Putamen (tissue), 1 donor: ENCODE measurements at places on chromosomes 12 and 14.

DNA sequence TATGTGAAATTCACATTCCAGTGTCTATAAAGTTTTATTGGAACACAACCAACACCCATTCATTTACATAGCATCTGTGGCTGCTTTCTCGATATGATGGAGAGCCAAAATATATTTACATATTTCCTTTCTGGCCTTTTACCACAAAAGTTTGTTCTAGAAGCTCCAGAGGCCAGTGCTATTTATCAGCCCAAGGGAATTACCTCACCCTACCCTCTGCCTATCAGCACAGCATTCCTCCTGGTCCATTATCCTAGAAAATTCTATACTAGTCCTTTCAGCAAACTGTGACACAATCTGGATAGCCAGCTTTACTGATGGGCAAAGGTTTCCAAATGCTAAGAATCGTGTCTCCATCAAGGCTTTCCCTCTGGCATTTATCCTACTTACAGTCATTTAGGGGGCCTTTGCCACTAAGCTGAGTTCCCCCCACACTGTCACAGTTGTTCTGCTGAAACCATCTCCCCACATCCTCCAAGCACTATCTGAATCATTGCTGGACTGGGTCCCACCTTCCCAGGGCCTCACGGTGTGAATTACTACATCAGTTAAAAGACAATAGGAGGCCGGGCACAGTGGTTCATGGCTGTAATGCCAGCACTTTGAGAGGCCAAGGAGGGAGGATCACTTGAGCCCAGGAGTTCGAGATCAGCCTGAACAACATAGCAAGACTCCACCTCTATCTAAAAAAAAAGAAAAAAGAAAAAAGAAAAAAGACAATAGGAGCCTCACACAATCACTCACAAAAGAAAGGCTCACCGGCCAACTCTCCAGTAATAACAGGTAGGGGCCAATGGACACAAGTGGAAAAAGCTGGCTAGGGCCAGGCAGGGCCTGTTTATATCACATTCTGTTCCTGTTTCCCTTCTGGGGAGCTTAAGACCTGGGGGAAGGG is 12.1 kb downstream of the SYNE3 start:
- no peak for DNase-seq

DNA sequence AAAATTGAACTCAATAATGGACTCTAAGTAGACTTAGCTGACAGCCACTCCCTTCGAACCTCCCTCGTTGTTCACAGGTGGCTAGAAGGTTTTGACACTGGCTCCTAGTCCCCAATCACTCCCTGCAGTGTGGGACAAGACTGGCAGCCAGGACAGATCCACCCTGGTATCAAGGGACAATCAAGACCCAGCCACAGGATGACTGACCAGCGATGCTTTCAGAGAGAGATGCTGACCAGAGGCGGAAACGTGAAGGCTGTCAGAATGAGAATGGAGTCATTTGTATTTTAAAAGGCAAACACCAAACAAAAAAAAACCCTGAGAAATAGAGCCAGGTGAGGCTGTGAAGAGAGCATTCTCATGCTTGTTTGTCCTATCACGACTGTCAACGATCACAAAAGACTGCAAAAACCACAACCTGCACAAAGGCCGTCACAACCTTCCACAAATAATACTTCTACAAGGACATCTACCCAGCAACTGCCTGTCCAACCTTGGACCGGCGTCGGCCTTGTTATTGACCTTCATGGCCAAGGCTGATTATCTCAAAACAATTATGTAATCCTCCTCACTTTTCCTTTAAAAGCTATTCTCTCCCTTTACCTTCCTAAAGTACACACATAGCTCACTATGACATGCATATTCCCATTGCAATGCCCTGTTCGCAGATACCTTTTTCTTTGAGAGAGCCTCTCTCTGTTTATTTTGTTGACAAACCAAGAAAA is 13.2 kb downstream of the EIF5 start:
- no peak for DNase-seq

DNA sequence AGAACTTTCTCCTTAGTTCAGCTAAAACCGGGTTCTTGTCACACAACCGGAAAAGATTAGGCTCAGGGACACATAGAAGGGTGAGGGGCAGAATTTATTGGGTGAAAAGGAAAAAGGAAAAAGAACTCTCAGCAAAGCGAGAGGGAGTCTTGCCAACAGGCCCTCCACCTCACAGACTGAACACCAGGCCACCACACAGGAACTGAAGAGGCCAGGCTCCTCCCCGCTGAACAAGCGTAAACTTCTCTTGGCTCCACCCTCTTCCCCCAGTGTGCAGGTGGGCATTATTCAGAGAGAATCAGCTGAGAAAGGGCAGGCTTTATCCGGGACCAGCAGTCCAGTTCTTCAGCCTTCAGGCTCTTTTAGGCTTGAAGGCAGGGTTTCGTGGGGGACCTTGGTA is 125.6 kb upstream of the FGD4 start:
- no peak for DNase-seq

DNA sequence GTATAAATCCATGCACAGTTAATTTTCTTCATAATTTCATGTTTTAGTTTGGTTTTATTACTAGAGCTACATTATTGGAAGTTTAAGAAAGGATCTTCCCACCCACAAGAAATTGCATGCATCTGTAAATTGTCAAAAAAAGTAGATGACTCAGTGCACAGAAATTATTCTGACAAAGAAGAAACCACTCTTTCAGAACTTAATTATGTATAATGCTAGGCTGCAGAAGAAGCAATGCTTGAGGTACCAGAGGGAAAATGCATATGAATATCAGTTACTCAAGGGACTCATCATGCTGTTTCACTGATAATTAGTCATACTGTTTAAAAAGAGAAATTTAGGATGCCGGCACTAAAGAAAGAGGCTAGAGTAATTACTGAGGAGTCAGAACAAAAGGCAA is 147.0 kb downstream of the SLC16A7 start:
- DNase-seq, result peak; percentile 56

- DNase-seq, result no peak
These were observed 2.6 kb downstream of the MLXIP start for GRCh38 chr12:122081083-122081696.

DNA sequence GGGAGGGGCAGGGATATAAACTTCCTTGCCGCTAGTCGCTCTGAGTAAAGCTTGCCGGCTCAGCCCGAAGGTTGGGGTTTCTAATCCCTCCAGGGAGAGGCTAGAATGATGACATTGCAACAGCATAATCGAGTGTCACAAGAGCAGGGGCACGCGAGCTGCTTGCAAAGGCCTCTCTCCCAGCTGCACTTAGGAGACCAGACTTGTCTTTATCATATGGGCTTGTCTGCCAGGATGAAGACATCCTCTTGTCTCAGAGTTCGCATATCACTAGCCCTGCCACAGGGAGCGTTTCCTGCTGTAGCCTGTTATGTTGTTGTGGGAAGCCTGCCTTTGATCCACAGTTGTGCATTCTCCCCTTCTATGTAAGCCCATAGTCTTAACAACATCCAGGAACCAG is 180.0 kb downstream of the ESR2 start:
- DNase-seq, result no peak

- peak; percentile 65 for DNase-seq
These were observed 843 bp upstream of the NUAK1 start for GRCh38 chr12:106139422-106140171.

DNA sequence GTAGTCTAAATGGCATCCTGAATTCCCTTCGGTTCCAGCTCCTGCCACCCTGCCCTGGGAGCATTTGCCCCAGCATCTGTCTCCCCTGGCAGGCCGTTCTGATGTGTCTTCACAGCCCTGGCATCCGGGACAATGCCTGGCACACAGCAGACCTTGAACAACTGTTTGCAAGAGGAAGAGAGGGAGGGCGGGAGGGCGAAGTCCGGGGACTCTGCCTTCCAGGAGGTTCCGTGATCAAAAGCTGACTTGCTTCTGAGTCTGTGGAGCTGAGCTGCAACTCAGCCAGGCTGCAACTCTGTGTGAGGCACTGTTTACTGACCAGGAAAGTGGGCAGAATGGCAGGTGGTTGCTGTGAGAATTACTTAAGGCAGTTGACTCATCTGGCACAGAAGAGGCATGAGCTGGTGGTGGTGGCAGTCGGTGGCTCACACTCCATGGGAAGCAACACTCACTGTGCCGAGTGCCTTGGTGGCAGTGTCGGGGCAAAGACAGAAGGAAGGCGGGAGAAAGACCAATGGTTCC is 61.1 kb upstream of the DLK1 start:
- DNase-seq, result no peak

DNA sequence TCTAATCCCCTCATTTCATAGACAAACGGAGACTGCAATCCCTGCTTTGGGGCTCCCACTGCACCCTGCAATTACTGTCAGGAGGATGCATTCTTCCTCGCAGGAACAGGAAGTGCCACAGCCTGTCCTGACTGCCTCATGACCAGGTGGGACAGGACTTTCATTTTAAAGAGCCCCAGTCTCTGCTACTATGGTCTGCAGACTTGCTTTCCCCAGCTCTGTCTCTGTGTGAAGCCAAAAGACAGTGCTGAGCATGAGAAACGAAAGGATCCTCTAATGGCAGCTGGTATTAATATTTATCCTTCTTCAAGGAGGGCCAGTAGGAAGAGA is 60.0 kb upstream of the PNMA1 start:
- DNase-seq, result no peak

- DNase-seq, result no peak
These were observed 4.5 kb upstream of the AKAP6 start for GRCh38 chr14:32324601-32325000.

GRCh38 chr14:60175255-60175902 is 10.2 kb upstream of the DHRS7 start:
- DNase-seq, result no peak

DNA sequence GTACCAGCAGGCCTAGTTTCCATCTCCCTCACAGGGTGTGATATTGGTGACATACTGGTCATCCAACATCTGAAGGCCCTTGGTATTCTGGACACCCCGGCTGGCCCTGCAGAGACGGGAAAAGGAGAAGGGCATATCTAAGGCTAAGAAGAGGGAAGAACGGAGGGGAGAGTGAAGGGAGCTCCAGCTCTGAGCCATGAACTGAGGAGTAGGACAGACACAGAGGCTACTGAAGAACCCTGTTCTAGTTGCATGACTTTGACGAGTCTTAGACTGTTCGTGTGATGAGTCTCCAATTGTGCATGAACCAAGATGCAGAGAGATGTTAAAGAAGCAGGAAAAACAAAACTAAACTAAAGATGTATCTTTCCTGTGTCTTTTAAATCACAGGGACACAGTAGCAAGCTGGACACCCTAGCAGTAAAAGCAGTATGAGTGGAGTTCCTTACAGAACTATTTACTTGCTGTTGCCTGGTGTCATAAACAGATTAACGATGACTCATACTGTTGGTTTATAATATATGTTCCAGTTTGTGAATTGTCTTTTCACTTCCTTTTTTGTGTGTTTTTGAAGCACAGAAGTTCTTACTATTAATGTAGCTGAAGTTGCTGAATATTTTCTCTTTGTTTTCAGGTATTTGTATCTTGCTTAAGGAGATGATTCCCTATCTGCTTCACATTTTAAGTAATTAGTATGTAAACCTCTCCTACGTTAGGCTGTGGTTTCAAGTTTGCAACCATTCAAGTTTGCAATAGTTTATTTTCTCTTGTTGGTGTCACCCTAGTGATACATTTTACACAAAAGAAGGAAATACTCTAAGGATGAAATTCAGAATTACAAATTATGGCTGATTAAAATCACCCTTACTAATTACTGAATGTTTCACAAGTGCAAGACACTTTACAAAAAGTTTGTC is 15.7 kb downstream of the FAR2 start:
- DNase-seq, result no peak

DNA sequence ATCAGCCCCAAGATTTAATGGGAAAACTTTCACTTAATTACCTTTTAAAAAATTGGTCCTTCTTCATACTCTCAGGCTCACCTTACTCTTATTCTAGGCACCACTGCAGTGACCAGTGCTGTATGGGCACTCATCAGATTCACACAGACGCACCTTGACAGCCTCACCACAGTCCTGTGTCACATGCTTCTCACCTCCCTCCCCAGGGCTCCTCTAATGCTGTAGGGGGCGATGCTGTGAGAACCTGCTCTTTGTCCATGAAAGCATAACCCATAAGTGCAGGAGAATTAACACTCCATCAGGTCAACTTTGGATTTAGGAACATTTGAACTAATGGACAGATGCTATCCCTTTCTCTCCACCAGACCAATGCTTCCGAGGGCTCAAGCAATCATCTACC is 13.9 kb upstream of the PPP4R3A start:
- DNase-seq, result no peak

- DNase-seq, result no peak
These were observed 436 bp downstream of the ASB2 start for GRCh38 chr14:93975791-93976476.

- no peak for DNase-seq
These were observed 9.4 kb downstream of the GCH1 start for GRCh38 chr14:54893151-54893760.

- DNase-seq, result no peak
These were observed 140.0 kb downstream of the NDUFA12 start for GRCh38 chr12:94863321-94864035.

GRCh38 chr12:95859344-95859816 is 628 bp downstream of the SNRPF start:
- DNase-seq, result peak; percentile 4

GRCh38 chr14:85599939-85600338 is 70.0 kb downstream of the FLRT2 start:
- no peak for DNase-seq

DNA sequence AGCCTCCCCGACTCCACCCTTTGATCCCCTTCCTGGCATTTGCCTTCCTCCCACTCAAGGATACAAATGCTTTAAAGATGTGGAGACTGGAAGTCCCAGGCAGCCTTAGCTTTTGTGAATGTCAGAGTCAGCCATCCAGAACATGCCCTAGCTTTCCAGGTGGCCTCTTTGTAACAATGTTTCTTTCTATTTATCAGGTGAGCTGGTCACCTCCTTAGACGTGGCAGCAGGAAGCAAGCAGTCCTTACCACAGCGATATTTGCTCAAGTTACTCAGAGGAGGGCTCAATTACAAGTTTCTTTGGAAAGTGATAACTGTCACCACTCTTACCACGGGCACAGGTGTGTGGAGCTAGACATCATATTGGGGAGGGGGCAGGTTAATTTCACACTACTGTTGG is 4.9 kb downstream of the GALNT6 start:
- DNase-seq, result no peak

DNA sequence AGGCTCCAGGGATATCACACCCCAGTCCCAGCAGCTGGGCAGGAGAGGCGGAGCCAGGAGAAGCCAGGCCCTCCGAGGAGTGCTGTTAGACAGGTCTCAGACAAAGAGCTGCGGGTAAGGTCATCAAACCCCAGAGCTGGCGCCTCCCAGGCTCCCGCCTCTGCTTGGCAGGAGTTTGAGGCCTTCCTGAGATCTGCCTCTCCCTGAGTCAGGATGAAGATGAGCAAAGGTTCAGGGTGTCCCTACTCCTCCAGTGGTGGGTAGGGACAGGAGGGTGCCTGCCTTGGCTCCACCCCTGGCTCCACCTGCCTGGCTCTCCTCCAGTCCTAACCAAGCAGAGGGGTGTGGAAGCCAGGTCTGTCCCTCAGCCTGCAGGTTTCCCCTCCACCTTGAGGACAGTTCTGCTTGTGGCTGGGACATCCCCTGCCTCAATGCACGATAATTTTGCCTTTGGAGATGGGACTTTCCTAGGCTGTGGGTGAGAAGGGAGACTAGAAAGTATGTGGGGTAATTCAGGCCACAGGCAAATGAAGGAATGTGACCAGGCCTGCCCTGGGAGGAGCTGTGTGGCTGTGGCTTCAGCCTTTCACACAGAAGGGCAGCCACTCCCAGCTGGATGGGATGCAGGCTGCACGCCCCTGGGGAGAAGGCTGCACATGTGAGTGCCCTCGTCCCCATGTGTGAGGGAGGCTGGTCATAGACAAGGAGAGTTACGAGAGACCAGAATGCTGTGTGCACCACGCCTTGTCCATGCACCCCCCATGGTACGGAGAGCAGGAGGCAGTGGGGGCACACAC is 2.2 kb downstream of the PLEKHG6 start:
- DNase-seq, result no peak

- no peak for DNase-seq
These were observed 235.9 kb downstream of the ERC1 start for GRCh38 chr12:1226951-1227350.
